ENCODE measurements at places on chromosomes 13 and 19.

DNA sequence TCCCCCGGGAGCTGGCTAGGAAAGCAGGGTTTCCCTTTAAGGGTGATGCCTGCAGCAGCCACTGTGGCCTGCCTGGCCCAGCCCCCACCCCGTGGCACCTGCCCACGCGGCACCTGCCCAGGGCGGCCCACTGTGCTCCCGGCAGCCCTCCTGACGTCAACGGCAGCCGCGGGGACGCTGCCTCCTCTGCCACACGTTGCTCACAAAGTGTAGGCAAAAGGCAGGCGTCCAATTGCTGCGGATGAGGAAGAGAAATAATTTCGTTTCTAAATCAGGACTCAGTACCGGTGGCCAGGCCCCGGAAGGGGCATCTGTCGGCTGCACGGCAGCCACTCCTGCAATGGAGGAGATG lies 122.3 kb downstream of the URI1 start:
- DNase-seq: no peak

- no peak for DNase-seq
Measured at GRCh38 chr13:100976993-100977392, 302.4 kb upstream of the TMTC4 start.

DNA sequence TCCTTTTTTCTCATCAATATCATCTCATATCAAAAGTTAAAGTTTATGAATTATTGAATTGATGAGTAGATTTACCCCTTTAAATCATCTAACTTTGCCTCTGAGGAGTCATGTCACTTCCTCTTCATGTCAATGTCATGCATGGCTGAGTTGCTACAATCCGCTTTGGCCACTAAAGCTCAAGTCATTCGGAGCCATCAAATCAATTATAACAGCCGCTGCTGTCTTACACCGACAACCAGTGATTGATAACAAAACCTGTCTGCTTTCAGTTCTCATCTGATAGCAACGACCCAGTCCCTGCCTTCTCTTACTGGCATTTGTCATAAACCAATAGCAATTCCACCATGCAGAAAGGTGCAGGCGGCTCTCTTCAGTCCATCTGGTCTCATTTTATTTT lies 429.3 kb downstream of the DIAPH3 start:
- no peak for DNase-seq

DNA sequence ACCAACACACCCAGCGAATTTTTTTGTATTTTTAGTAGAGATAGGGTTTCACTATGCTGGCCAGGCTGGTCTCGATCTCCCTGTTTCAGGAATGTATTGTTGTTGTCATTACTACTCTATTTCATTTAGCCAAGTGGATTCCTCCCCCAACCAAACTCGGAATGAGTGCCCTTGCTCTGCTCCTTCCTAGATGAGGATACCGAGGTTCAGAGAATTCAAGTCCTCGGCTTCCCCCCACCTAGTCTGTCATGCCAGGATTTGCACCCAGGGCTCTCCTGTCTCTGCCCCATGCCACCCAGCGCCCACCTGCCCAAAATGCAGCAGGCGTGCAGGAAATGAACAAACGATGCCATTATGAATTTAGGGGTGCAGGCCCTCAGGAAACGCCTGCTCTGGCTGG lies 3.5 kb upstream of the SPACA4 start:
- DNase-seq: no peak

DNA sequence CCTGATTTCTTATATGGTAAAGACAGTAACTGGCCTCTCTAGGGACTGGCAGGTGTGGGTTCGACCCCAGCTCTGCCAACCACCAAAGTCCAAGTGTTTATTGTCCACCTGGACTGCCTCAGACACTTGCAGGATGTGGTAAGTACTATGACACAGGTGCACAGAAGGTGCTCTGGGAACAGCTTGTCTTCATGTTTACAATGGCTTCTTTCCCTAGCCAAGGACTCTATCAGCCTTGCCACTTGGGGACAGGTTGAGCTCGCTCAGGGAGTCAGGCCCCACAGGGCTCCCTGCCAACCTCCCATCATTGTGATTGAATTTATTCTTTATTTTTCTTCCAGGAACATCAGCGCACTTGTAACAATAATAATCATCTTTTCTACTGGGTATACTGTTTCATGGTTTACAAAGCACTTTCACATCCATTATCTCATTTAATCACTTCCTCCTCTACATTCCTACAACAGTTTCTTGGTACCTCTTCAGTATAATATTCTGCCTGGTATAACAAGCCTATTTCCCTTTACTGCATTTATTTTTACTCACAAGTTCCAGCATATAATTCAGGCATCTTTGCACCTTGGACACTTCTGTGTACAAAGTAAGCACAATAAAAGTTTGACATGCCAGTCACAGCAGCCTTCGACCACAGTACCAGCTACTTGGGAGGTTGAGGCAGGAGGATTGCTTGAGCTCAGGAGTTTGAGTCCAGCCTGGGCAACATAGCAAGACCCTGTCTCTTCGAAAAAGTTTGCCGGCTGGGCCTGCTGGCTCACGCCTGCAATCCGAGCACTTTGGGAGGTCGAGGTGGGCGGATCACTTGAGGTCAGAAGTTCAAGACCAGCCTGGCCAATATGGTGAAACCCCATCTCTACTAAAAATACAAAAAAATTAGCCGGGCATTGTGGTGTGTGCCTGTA lies 24.2 kb upstream of the GATAD2A start:
- DNase-seq: no peak

- DNase-seq: peak; percentile 40
Measured at GRCh38 chr13:21670006-21670882, 629 bp upstream of the FGF9 start.

DNA sequence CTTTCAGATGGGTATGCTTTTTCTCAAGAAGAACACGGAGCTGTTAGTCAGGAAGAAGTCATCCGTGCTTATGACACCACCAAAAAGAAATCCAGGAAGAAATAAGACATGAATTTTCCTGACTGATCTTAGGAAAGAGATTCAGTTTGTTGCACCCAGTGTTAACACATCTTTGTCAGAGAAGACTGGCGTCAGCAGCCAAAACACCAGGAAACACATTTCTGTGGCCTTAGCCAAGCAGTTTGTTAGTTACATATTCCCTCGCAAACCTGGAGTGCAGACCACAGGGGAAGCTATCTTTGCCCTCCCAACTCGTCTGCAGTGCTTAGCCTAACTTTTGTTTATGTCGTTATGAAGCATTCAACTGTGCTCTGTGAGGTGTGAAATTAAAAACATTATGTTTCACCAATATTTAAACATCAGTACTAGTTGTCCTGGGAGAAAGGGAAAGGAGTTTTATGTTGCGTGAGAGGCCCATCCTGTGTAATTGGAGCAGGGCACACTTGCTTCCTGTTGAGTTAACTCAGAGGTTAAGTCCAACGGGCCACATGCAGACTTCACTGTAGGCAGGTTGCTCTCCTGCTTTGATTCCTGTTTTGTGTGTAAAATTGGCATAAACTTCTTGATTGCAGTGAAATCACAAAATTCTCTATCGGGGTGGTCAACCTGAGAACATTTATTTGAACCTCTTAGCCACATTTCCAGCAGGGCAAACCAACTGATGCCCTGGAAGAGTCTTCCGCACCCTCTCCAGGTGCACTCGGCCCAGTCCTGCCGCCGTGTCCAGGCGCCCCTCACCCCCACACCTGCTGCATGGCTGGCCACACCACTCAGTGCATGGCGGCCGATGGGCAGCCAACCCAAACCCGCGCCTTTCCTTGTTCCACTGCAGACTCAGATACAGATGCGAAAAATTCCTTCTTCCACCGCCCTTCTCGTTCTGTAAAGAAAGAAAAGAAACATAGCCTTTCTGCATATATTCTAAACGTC lies 31.6 kb downstream of the SHISA2 start:
- no peak for DNase-seq

DNA sequence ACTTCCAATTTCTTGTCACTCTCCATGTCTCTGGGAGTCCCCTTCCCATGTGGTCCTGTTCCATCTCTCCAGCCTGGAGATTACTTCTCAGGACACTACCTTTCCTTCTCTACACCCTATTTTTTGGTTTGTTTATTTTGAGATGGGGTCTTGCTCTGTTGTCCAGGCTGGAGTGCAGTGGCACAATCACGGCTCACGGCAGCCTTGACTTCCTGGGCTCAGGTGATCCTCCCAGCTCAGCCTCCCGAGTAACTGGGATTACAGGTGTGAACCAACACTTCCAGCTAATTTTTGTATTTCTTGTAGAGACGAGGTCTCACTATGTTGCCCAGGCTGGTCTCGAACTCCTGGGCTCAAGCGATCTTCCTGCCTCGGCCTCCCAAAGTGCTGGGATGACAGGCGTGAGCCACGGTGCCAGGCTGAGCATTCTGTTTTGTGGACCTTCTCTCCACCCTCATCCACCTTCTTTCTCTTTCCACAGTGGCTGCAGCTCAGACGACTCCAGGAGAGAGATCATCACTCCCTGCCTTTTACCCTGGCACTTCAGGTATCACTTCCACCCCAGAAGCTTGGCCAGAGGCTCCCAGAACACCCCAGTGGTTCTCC lies 644 bp downstream of the HCST start:
- no peak for DNase-seq

GRCh38 chr19:16208064-16208759 lies 10.5 kb downstream of the AP1M1 start:
- DNase-seq: no peak

- no peak for DNase-seq
Measured at GRCh38 chr13:43985422-43986072, 105.8 kb downstream of the LACC1 start.

GRCh38 chr13:69556540-69557196 lies 551.0 kb upstream of the ATXN8OS start:
- DNase-seq: no peak

- DNase-seq: no peak
Measured at GRCh38 chr19:31235806-31236205, 113.4 kb downstream of the TSHZ3 start.

DNA sequence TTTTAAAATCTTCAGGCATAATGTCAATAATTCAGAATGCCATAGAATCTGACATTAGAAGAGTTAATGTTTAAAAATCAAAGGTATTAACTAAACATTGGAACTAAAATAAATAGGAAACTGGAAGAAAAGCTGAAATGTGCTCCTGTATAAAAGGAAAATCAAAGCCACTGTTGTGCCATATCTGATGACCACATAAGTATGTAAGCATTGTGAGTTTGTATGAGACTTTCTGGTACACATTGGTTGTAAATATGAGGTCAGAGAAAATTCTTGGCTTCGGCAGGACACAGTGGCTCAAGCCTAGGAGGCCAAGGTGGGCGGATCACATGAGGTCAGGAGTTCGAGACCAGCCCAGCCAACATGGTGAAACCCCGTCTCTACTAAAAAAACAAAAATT lies 48.3 kb upstream of the INTS6 start:
- no peak for DNase-seq

DNA sequence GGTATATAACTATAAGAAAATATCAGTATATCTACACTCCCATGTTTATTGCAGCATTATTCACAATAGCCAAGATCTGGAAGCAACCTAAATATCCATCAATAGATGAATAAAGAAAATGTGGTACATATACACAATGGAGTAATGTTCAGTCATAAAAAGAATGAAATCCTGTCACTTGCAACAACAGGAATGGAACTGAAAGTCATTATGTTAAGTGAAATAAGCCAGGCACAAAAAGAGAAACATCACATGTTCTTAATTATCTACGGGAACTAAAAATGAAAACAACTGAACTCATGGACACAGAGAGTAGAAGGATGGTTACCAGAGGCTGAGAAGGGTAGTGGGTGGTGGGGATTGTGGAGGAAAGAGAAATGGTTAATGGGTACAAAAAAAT lies 665.2 kb downstream of the TBC1D4 start:
- DNase-seq: no peak

GRCh38 chr13:112454648-112455334 lies 78.6 kb downstream of the SPACA7 start:
- DNase-seq: no peak

- no peak for DNase-seq
Measured at GRCh38 chr13:99797691-99798090, 173.9 kb downstream of the ZIC5 start.

DNA sequence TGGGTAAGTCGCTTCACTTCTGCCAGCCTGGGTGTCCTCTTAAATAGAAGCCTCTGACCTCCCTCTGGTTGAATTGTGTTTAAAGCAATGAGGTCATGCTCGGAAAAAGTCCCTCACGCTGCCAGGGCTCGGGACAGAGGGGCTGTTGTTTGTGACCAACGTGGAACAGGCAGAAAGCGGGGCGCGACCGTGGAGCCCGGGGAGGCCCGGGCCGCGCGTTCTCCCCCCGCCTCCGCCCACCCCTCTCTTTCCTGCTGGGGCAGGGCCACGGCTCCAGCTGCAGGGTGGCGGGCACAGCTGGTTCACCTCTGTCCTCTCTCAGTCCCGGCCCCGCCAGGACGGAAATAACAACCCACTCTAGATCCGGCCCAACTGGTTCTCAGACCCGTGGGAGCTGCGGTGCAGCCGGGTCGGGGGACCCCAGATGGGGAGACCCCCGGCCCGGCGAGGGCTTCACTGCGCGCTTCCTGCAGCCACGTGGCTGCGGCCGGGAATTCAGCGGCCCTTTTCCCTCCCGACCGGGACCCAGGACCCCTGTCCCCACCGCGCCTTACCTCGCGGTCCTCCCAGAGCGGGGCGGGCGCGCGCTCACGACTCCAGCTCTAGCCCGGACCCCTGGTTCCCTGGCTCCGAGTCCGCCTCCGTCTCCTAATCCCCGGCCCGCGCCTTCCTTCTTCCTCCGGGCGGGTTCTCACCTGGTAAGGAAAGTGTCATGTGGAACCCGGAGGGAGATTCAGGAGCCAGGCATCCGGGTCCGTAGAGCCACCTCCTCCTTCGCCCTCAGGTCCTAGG lies 1.9 kb downstream of the CDC42EP5 start:
- peak; percentile 47 for DNase-seq

- peak; percentile 69 for DNase-seq
Measured at GRCh38 chr13:78603240-78603957, at the start of gene POU4F1. POU4F1 (minus strand) TSS chr13:78603552; CDS start chr13:78603326, 226 bp downstream.

DNA sequence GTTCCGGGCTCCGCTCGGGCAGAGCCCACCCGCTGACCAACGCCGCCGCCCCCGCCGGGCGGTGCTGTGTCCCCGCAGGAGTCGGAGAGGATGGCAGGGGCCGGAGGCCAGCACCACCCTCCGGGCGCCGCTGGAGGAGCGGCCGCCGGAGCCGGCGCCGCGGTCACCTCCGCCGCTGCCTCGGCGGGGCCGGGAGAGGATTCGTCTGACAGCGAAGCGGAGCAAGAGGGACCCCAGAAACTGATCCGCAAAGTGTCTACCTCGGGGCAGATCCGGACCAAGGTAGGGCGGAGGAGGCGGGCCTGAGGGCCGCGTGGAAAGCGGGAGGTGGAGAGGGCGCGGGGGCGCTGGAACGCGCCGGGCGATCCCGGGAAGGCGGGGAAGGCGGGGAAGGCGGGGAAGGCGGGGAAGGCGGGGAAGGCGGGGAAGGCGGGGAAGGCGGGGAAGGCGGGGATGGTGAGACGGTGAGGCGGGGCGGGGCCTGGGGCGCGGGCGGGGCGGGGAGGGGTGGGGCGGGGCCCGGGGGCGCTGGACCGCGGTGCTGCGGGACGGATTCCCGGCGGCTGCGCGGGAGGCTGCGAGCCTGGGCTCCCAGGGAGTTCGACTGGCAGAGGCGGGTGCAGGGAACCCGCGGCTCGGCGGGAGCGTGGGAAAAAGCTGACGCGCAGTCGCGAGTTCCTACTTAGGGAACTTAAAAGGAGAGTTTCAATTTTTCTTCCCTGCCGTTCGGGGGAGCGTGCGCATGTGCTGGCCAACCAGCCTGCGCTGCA lies 421 bp downstream of the DGKH start:
- peak; percentile 80 for DNase-seq

GRCh38 chr19:30656520-30657100 lies 284.4 kb downstream of the ZNF536 start:
- DNase-seq: no peak
